Pancreas (tissue), 10 donors: ENCODE measurements at places on chromosomes 5 and 9. TPM values are rescaled to one million over a fixed set of nuclear protein-coding genes. Genes with fewer than 3 reads are reported as not detected.

DNA sequence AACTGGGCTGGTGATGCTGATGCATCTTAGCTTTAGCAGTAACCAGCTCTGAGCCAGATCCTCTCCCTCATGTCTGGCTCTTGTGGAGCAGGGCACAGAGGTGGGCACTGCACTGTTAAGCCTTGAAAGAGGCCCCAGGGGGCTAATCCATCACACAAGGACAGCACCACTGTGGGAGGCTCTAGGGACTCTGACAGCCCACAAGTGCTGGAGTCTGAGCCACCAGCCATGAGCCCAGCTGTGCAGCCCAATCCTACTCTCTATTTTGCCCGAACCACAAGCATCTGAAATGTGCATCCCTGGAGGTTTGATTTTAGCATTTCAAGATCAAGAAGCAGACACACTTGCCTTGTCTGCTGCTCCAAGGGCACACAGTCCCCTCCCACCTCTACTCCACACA is 407.1 kb upstream of the TRPC7 start:
- DNase-seq: no peak

DNA sequence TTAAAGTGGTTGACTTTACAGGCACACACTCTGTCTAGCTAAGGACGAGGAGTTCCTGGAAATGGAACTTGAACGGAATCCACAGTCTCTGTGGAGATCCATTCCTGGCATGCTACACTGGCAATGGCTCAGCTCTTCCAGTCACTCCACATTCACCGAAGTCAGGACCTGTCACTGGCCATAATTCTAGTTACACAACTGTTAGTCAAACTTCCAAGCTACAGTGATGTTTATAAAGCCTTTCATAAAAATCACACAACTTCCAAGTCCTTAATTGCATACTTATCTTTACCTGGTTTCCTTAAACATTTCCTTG is 15.7 kb downstream of the CDC14B start:
- no peak for DNase-seq

Gene EPB41L4B
- total RNA-seq: 122 TPM

DNA sequence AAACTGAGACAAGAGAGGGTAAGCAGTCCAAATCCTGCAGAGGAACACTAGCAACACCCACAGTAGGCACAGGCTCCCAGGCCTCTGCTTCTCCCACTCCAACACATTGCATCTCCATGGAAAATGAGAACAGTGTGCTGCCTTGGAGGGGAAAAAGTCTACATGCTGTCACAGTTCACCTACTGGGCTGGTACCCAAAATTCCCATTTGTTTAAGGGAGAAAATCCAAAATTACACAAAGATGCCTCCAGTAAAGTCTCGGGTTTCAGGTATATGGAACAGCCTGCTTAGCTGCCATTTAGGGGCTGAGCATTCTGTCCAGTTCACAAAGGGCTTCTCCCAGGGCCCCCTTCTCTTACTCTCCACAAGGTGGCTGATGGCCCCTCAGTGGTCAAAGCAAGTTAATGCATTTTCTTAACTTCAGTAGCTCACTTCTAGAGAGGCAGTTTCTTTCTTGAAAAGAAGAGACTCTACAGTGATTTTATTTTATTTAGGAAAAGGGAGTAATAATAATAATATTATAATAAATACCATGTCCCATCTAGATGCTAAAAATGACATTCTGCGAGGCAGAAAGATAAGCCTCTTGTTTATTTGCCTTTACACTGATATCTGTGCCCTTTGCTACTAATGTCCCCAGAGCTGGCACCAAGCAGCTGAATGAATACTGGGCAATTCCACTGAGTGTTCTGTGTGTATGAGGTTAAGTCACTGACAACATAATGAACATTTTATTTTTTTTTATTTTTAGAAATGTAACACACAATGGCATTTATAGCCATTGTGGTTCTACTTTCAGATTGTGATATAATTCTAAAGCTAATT is 89.4 kb downstream of the RGS7BP start:
- DNase-seq: no peak

DNA sequence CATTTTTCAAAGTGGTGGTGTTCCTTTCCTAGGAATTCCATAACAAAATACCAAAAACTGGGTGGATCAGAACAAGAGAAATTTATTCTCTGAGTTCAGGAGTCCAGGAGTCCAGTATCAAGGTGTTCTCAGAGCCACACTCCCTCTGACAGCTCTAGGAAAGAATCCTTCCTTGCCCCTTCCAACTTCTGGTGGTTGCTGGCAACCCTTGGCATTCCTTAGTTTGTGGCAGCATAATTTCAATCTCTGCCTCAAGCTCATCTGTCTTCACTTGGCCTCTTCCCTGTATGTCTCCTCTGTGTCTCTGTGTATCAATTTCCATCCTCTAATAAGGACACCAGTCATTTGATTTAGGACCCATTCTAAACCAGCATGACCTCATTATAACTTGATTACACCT is 243.7 kb downstream of the MPDZ start:
- no peak for DNase-seq

Gene PITX1
- not detected for total RNA-seq

Gene C6
- 48.5 TPM for total RNA-seq

Gene FREM1
- total RNA-seq: 7.9 TPM

DNA sequence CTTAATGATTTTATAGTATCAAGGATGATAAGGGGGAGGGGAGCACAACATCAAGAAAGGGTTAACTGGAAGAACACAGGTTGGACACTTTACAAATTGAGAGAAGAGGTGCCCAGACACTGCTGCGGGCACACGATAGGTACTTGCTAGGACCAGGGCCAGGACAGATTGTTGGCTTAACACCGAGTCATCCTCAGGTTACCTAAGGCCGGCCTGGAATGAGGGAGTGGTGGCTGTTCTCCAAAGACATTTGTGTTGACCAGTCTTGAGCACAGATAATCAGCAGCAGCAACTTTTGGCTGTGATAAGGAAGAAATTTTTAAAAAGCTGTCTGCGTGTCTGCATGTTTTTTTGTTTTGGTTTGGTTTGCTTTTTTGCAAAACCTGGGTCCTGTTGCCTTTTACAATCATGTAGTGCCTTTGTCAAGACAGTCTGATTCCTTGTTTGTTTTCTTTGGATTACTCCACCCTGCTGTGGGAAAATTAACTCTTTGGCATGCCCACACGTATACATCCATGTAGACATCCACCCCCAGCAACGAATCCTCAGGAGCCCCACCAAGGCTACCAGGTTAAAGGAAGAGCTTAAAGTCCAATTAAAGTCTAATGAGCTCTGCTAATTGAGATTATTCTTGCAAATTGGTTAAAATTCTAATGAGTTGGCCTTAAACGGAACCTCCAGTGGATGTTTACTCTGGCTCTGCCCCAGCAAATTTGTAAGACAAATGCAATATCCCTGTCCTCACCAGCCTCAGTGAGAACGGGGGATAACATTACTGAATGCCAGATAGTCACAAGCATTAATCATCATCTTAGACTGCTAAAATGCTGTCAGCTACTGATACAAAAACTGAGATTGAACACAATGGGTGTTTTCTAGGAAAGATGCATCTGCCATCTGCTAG is 382.3 kb downstream of the ACTL7B start:
- DNase-seq: no peak

Gene COMMD10
- 12.8 TPM for total RNA-seq

GRCh38 chr5:171371326-171371725 is 16.3 kb upstream of the NPM1 start:
- DNase-seq: no peak

DNA sequence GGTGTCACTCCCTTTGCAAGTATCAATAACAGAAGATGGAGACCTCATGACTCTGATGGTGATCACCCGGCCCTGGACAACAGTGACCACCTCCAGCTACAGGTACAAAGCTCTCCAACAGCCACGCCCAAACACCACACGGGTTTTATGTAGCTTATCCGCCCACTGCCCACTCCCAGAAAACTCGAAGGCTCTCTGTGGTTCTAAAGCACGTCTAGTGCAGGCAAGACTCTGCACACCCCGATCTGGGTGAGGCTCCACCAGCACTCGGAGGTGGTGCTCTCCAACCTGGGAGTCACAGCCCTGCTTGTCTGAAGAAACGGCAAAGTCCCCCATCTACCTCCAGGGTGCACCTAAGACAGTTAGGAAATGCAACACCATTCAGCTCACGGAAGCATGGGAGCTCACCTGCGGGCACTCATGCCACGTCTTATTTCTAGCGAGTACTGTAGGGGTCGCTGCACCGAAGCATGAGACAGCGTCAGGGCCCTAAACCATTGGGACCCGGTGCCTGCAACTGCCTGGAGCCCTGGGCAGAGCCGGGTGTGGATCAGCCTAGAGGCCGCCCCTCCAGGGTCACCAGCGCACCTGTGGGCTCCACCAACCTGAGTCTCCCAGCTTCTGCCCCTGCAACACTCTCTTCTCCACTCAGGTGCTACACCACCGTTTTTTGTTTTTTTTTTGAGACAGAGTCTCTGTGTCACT is 58.1 kb upstream of the ZNF354A start:
- DNase-seq: no peak

Gene PPP3R2
- not detected for total RNA-seq

Gene ARL14EPL
- not detected for total RNA-seq

DNA sequence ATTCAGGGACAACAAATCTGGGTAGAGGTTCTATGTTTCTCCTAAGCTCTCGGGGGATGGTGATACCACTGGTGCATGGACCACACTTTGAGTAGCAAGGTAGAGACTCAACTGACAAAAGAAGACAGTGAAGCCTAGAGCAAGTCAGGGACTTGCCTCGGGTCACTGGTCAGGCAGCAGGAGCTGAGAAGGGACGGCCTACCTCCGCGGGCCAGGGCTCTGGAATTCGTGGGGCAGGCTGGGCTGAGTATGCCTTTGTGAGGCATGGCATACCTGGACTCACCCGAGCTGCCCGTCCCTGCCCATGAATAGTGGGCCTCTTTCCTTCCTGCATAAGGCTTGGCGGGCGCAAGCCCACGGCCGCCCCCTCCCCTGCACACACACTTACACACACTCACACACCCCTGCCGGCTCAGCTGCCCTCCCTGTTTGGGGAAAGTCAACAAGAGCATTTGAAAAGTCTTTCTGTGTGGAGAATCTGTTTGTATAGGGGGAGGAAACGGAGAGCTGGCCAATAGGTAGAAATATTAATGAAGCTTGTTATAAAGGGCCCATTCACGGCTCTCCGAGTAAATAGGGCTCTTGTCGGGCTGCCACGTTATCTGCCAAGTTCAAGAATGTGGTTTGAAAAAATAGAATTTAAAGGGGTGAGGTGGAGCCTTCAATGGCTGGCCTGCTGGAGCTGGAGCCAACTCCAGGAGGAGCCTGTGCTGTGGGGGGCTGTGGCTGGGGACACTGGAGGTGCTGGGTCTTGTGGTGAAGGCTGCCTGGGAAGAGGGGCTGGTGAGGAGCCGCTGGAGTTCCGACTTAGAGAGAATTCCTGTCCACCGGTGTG is 19.1 kb upstream of the KIF12 start:
- DNase-seq: peak; percentile 46

DNA sequence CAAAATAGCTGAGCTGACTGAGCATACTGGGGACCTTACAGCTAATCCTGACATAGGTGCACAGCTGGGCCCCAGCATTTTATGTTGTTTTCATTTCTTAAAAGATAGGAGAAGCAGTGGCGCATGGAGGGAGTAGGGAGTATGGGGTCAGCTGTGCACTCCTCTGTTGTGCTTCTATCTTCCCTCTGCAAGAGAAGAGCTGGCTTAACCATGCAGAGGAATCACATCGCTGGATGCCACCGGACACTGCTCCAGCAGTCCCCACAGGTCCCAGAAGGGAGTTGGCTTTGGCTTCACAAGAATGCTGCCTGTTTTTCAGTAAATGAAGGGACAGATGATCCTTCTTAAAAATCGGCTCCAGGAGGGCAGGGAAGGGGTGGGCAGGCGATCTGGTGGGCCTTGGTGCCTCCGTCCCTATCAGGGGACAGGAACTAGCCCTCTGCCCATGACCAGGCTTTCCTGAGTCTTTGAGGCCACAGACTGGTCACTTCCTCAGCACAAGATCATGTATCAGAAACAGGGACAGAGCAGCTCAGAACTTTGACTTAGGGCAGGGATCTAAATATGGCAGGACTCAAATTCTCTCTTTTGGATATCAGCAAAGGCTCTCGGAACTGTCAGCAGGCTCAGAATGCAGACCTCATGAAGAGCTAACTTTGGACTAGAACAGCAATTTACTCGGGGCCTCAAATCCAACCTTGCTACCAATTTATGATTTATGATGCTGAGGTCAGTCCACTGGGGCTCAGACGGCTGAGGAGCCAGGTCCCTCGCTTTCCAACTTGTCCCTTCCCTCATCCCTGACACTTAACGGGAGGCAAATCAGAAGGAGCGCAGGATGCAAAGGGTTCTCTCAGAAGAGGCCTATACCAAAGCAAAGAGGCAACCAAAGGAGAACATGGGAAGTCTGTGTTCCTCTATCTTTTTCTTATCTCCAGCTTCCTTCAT is 47.2 kb downstream of the MARCHF3 start:
- DNase-seq: no peak

GRCh38 chr9:126952205-126952977 is 37.8 kb downstream of the RALGPS1 start:
- DNase-seq: no peak

Gene KLHL3
- 1.8 TPM for total RNA-seq

Gene CCDC180
- 2.7 TPM for total RNA-seq

Gene TAF11L6
- total RNA-seq: not detected

Gene DTWD2
- 6.9 TPM for total RNA-seq

Gene GPSM1
- 6.8 TPM for total RNA-seq

GRCh38 chr9:75715360-75715759 is 175.1 kb upstream of the PCSK5 start:
- DNase-seq: no peak

DNA sequence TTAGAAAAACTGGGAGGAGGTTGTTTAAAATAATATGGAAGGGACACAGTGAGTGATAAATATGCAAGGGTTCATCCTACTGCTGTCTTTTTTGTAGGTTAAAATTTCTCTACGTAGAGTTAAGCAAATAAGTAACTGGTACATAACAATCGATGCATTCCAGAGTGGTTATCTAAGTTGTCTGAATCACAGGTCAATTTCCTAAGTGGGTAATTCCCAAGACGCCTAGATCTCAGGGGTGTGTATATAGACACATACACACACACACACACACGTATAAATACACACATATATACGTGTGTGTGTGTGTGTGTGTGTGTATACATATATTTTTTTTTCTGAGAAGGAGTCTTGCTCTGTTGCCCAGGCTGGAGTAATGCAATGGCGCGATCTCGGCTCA is 22.3 kb downstream of the CAAP1 start:
- DNase-seq: no peak

- DNase-seq: no peak
Observed at GRCh38 chr9:31674264-31674663, 710.2 kb upstream of the ACO1 start.
